ENCODE measurements at places on chromosomes 6 and 20.

- DNase-seq = no peak
Measured at GRCh38 chr6:114064862-114065261, 93.9 kb upstream of the HDAC2 start.

GRCh38 chr20:38084425-38084951 is 50.9 kb downstream of the RPRD1B start:
- DNase-seq = no peak

- no peak for DNase-seq
Measured at GRCh38 chr20:1263853-1264252, 2.2 kb upstream of the SNPH start.

DNA sequence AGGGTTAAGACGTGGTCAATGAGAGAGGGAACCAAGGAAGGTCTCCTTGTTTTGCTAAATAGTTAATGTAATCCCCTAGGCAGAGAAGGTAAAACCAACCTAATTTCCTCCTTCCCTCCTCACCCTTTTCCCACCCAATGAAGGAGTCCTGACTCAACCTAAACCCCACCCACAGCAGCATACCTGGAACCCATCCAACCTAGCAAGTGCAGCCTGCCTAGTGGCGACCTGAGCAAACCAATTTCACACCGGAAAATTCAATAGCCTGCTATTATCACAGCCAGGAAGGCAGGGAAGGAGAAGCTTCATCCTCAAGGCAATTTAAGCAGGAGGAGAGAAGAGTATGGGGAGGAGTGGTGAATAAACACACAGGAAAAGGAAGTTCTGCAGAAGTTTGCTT is 46.9 kb downstream of the OSTM1 start:
- no peak for DNase-seq

- no peak for DNase-seq
Measured at GRCh38 chr20:8740265-8740664, 328.6 kb upstream of the PLCB4 start.
